ENCODE measurements at places on chromosomes 12 and 14. TPM values are rescaled to one million over a fixed set of nuclear protein-coding genes. Genes with fewer than 3 reads are reported as not detected.

The TMEM253 gene
- polyA plus RNA-seq = 1.3 TPM

The MYG1 gene
- 62.2 TPM for polyA plus RNA-seq

The CATSPERB gene
- polyA plus RNA-seq = 1.5 TPM

The CLEC9A gene
- polyA plus RNA-seq = 0.26 TPM

The LBHD2 gene
- not detected for polyA plus RNA-seq

The ACYP1 gene
- polyA plus RNA-seq = 26.0 TPM

The P3H3 gene
- 48.0 TPM for polyA plus RNA-seq

The OTX2 gene
- polyA plus RNA-seq = not detected

The POTEM gene
- polyA plus RNA-seq = not detected

The SLC5A8 gene
- polyA plus RNA-seq = 36.5 TPM

The PAH gene
- 68.2 TPM for polyA plus RNA-seq

The OR9K2 gene
- polyA plus RNA-seq = not detected

The C14orf180 gene
- not detected for polyA plus RNA-seq

The HSPB8 gene
- polyA plus RNA-seq = 6.8 TPM

The FIGNL2 gene
- polyA plus RNA-seq = 5.4 TPM

The KIF5A gene
- polyA plus RNA-seq = 0.65 TPM

The CCDC196 gene
- polyA plus RNA-seq = 0.30 TPM

The OASL gene
- not detected for polyA plus RNA-seq

The CEBPE gene
- 0.15 TPM for polyA plus RNA-seq

The LIN7A gene
- polyA plus RNA-seq = 19.2 TPM

The SMIM41 gene
- polyA plus RNA-seq = 0.73 TPM

The DAO gene
- polyA plus RNA-seq = 1.2 TPM

The SIX1 gene
- polyA plus RNA-seq = 8.4 TPM

Measured in renal pelvis (tissue), 12 donors.